SW480 (cell line): ENCODE measurements at places on chromosomes 6 and 20.

- no peak for DNase-seq
These were observed 115.7 kb downstream of the TOX2 start for GRCh38 chr20:44030394-44030793.

- DNase-seq, result no peak
These were observed 22.0 kb downstream of the KIF13A start for GRCh38 chr6:17965397-17965796.

DNA sequence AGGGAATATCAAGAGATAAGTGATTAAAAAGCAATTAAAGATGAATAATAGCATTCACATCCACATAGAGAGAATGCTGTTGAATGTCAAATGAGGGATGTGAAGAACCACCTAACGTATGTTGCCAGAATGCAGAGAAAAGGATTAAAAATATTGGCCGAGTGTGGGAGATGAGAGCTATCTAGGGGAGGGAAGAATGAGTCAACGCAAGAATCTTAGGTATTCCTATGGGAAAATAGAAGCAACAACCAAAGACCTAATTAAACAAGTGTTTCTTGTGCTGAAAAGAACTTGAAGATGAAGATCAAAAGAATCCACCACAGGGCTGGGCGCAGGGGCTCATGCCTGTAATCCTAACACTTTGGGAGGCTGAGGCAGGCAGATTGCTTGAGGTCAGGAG lies 12.2 kb upstream of the RSPH3 start:
- DNase-seq, result no peak

- DNase-seq, result no peak
These were observed 67.6 kb downstream of the LCA5 start for GRCh38 chr6:79469376-79470246.

DNA sequence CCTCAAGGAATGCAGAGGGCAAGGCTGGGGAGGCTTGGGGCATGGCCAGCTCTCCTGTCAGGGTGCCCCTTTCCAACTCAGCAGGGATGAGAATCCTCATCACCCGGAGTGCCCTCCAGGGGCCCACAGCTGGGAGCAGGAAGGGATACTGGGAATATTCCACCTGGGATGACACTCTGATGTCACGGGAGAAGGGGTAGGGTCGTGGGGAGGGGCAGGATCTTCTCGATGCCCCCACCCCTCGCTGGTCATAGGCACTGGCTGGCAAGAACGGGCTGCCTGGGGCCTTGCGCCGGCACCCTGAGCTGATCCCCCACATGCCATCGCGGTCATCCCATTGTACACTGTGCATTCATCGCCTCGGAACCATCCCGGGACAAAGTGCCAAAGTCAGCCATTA lies 10.6 kb upstream of the NXT1 start:
- DNase-seq, result no peak
